ENCODE measurements at places on chromosomes 16 and 17.

DNA sequence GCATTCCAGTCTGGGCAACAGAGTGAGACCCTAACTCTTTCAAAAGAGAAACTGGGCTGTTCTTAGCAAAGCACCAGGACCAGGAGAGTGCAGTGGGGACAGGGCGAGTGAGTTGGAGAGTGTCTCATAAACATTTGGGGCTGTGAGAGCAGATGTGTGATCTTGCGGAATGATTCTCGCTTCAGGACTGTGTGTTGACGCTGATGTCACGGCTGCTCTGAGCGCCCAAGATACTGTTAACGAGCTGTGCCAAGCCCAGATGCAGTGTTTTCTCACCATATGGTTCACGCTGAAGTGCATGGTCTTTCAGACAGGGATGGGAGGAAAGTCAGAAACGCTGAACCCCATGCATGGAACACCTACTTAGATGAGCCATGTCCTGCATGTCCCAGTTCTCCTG, 438.2 kb downstream of the HS3ST4 start:
- DNase-seq: no peak

DNA sequence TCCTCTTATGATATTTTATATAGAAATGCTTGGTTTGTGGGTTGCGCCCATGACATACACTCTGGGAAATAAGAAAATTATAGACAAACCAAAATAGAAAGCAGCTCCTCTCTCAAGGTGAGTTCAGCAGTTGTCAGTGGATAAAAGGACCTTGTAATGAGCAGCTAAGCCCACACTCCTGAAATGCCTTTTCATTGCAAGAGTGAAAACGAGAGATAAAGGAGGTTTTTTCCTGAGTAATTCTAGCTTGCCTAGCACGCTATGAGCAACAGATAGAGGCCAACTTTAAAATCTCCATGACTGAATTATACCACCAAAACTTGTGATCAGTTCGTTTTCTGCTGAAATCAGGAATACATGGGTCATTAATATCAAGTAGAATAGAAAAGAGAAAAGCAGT, 261.8 kb upstream of the CACNG5 start:
- DNase-seq: no peak

- no peak for DNase-seq
These were observed 259.9 kb upstream of the RPL38 start for GRCh38 chr17:73943416-73944110.

- peak; percentile 1 for DNase-seq
These were observed 12.9 kb upstream of the ELAC2 start for GRCh38 chr17:13030459-13031300.

- no peak for DNase-seq
These were observed 21.5 kb upstream of the G6PC1 start for GRCh38 chr17:42878924-42879595.

GRCh38 chr17:45063198-45063597, 2.1 kb downstream of the NMT1 start:
- DNase-seq: no peak

DNA sequence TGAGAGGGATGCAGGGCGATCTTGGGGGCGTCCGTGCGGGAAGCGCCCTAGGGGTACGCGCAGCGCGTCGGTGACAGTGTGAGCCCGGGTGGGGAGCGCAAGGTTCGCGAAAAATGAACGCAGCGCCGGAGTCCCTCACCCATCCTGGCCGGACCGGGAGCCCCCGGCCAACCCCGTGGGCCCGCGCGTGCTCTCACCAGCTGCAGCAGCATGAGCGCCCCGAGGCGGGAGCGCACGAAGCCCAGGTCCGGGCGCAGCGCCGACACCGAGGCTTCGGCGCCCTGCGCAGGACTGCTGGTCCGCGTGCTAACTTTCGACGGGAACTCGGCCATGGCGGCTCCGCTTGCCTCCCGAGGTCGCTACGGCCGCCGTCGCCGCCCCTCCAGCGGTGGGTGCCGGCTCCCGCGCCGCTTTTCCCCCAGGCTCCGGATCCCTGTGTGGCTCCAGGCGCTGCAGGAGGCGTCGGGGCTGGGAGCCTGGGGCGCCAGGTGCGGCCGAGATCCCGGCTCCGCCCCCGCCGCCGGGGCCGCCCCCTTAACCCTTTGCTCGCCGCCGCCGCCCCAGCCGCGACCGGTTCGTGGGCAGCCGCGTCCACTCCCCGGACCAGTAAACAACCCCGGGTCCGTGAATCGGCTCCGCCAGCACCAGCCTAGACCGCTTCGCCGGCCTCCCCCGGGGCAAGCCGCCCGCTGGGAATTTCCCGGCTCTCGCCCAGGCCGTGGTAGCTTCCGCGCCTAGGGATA, at the start of gene PLLP:
TSS of gene PLLP (minus strand) at position 464 of the 743 bp plus-strand sequence. CDS start at position 332, 132 bp downstream.
- DNase-seq: no peak

DNA sequence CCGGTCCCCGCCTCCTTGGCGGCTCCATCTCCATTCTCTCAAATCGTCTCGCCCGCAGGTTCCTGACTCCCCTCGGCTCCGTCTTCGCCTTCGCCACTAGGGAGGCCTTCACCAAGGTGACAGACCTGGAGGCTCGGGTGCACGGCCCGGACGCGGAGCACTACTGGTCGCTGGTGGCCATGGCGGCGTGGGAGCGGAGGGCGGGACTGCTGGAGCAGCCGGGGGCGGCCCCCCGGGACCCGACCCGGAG, 862 bp downstream of the GLTPD2 start:
- peak; percentile 50 for DNase-seq

GRCh38 chr16:83958846-83959565, 6.0 kb downstream of the OSGIN1 start:
- no peak for DNase-seq

- DNase-seq: no peak
These were observed 10.7 kb downstream of the CACNG1 start for GRCh38 chr17:67055041-67055443.

- no peak for DNase-seq
These were observed 31.8 kb upstream of the MMP2 start for GRCh38 chr16:55447231-55447630.

- no peak for DNase-seq
These were observed 15.9 kb upstream of the TBX2 start for GRCh38 chr17:61383689-61384201.

DNA sequence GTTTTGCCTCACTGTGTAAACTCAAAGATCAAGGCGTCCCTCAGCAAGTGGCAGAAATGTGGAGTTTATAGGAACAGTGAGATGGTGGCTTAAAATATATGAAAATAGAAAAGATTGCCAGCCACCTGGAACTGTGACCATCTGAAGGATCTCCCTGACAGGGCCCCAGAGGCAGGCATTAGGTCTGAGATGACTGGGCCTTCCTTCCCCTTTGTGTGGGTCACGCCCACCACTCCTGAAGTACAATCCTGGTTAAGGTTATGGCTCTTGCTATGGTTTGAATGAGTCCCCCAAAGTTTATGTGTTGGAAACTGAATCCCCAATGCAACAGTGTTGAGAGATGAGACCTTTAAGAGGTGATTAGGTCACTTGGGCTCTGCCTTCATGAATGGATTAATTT, 6.4 kb downstream of the ST6GALNAC2 start:
- no peak for DNase-seq

DNA sequence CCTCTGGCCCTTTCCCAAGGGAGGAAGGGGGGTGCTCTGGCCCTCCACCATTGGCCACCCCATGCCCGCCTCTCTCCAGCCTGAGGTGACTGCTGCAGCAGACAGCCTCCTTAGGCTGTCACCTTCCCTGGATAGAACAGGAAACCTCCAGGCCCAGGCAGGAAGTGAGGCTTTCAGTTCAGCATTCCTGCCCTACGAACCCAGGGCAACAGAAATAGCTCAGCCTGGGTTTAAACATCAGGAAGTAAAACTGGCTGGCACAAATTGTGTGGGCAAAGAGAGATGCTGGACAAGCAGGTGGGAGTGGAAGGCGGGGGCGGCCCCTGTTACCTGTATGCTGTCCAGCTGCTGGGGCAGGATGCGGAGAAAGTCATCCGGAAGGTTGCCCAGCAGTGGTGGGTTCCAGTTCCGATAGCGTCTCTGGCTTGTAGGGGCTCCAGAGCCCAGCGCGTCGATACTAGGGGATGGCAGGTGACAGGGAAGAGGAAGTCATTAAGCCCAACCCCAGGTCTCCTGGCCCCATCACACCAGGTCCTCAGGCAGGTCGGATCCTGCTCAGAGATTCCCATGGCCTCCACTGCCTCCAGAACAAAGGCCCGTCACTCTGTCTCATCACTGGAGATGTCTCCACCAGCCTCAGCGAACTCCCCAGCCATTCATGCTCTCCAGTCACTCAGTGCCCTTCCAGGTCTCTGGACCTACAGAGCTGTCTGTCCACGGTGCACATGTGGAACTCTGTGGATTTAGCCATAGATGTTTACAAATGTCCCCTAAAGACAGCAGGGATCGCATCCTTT, 23.6 kb upstream of the MRPS23 start:
- no peak for DNase-seq

DNA sequence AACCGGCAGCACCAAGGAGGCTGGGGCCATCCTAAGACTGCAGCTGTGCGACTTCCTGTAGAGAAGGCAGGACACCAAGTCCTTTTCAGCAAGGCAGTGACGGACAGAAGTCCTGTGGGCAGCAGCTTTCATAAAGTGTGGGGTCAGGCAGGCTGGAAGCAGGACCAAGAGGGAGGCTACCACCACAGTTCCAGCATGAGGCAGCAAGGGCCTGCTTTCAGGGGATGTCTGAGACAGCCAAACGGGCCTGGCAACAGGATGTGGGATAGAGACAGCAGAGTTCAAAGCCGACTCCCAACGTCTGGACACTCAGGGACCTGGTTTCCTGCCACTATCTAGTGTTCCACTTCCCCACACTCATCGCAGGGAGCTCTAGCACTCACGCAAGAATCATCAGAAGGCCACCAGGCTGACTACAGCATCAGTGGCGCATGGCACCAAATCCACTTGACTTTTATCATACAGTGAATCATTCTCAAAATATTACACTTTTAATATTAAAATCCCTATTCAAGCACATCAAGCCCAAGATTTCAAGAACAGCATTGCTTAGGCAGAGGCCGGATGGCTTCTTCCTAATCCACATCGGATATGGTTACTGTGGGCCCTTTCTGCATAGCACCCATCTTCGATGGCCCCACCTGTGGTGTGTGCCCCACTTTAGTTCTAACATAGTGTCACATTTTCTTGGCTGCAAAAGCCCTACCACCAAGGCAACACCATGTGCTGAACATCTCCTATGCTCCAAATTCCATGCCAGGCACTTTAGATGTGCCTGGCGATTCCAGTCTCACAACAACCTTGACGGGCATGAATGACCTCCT, 5.2 kb downstream of the USP7 start:
- DNase-seq: no peak

DNA sequence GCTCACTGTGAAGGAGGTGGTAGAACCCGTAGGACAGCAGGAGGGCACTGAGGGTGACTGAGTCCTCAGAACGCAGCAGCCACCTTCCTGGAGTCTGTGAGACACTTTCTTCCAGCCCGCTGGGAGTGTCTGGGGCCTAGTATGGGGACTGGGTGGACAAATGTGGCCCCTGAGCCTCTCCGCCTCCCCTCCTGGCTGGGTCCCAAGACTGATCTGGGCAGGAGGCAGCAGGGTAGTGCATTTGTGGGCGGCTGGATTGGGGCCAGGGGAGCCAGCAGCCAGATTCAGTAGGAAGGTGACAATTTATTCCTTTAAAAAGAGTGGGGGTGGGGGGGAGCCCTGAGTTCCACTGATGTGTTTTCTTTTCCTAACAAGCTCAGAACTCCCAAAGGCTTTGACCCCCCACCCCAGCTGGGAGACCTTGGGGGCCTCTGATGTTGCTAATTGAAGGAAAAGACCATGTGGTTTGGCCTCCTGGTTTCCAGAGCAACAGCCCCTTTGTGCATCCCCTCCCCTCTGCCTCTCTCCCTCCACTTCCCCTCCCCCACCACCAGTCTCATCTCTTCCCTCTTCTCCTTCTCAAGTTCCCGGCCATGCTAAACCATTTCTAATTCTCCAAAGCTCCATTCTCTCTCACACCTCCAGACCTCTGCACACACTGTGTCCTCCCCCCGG, 4.4 kb downstream of the CLEC19A start:
- peak; percentile 8 for DNase-seq

DNA sequence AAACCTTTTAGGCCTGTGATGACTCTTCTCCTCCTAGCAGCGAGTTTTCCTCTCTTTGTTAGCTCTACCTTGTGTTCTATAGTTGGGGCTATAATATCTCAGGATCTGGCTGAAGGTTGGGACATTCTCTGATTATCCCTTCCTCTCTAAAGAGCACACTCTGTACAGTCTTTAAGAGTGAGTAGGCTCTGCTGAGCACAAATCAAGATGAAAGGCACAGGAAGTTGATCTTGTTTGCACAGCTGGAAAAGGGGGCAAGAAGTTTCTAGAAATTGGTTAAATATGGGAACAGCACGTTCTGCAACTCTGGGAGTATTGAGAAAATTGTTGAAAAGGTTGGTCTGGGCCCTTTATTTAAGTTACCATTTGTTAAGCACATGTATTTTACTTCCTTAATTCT, 240.9 kb downstream of the CDH11 start:
- no peak for DNase-seq

- no peak for DNase-seq
These were observed 1.5 kb downstream of the N4BP1 start for GRCh38 chr16:48608452-48608851.

DNA sequence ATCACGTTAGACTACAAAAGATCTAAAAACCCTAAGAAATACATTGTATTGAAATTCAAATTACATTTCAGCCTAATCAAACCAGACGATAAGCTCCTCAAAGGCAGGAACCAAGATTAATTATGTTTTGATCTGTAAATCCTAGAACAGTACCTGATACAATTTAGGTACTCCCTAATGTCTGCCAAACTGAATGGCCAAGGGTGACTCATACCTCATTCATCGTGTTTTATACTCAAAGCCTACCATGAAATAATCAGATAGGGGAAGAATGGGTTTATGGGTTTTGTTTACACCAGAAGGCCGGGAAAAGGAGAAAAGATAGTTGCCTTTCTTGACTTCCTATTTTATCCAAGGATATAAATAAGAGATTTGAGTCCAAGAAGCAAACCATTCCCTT, 19.3 kb downstream of the MMD start:
- DNase-seq: no peak

DNA sequence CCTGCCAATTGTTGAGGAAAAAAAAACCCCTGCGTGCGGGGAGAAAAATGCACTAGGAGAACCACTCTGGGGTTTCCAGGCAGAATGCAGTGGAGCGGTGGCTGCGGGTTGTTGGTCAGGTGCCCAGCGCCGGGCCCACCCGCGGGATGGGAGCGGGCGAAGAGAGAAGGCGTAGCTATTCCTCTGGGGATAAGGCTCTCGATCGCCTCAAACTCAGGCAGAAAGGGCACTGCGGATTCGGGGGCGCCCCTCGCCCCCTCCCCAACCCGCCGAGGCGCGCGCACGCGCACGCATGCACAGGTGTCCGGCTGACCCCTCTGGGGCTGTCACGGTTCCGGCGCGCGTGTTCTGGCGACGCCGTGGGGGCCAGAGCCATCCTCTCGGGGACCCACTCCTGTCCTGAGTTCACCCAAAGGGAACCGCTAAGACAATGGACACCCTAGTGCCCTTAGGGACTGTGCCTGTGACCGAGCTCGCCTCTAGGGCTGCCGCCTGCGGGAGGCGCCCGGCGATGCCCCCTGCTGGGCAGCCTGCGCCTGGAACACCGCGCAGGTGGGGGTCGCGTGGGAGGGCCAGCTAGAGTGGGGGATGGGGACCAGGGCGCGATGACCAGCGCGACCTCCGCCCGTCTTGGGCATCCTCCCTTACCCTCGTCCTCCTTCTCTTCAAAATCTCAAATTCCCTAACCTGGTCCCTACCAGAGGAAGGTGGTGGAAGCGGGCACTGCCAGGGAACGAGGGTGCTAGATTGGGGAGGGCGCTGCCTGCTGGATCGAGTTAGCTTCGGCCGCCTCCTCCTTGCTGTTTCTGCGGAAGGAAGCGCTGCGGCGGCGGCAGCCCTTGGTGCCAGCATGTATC, 14.4 kb upstream of the CBX8 start:
- DNase-seq: peak; percentile 63

- DNase-seq: no peak
These were observed 13.1 kb upstream of the BCAR1 start for GRCh38 chr16:75264457-75264998.
